ENCODE measurements at places on chromosomes 1 and 21. TPM values are rescaled to one million over a fixed set of nuclear protein-coding genes. Genes with fewer than 3 reads are reported as not detected.

The YARS1 gene
- total RNA-seq, result 160 TPM

The GBP2 gene
- total RNA-seq, result 2.2 TPM

The ARID1A gene
- 14.6 TPM for total RNA-seq

GRCh38 chr21:33113131-33113530 is 43.2 kb downstream of the OLIG1 start:
- DNase-seq, result no peak

DNA sequence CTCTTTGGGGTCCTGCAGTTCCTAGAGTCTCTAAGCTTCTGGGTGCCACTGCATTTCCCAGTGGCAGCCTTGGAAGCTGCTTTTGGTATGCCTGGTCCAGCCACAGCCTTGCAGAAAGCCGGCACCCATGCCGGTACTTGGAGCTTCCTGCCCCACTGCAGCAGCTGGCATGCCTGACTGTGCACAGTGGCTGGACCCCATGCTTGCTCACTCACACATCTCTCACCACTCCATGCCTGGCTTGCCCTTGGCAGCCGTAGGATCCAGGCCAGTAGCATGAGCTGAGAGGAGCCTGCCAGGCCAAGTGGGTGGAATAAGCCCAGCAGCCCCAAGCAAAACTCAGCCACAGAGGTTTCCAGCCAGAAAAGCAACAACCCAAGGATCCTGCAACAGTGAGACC is 20.3 kb upstream of the FNBP1L start:
- no peak for DNase-seq

DNA sequence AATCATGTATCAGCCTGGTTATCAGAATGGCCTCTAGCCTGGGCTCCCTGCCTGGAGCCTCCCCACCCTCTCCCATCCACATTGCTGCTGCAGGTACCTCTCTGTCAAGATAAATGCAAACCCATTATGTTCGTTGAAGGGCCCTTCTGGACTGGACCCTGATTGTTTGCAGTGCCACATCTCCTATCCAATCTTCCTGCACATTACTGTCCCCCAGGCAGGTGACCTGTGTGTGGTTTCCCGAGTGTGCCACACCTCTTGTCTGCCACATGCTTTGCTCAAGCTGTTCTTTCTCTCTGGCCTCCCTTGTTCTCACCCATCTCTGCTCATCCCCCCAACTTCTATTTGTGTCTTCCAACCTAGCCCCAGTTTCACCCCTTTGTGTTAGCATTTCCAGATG is 32.4 kb downstream of the IER5 start:
- no peak for DNase-seq

GRCh38 chr1:207960346-207960745 is 49.4 kb upstream of the CD34 start:
- no peak for DNase-seq

GRCh38 chr1:77652268-77652667 is 30.2 kb downstream of the ZZZ3 start:
- DNase-seq, result no peak

GRCh38 chr1:21939650-21940374 is 2.7 kb upstream of the HSPG2 start:
- DNase-seq, result peak; percentile 95
